ENCODE measurements at places on chromosomes 4 and X. TPM values are rescaled to one million over a fixed set of nuclear protein-coding genes. Genes with fewer than 3 reads are reported as not detected.
A peak's percentile ranks its signal among the peaks of the same experiment; 100 is the strongest.

Gene BTC
- total RNA-seq = not detected

Gene TBL1X
- total RNA-seq = 5.3 TPM

Gene ASB11
- under 0.01 TPM for total RNA-seq

Gene DAPP1
- not detected for total RNA-seq

Gene ZFP42
- 0.13 TPM for total RNA-seq

Gene TMPRSS11A
- not detected for total RNA-seq

DNA sequence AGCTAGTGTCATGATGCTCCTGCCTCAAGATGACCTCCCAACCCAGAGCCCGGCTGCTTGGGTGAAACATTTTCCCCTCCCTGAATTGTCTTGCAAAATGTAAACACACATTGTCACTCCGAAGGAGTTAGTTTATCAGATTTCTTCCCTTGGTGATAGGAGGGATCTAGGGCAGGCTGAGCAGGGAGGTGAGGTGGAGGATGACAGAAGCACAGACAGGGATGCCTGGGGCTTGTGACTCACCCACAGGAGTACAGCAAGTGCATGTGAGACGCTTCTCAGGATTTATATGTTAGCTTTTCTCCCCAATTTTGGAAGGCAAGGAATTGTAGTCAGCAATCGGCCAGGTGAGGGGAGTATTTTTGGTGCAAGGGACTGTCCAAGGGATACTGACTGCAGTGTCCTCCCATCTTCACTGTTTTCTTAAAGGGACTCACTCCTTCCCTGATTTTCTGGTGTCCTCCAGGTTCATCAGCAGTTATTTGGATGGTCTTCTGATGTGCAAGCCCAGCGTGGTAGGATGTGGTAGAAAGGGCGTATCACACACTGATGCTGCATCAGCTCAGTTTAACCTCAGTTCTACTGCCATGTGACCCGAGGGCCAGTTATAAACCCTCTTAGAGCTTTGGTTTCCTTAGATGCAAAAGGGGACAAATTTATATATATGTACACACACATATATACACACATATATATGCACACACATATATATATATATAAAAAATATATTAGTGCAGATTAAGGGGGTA lies 46.2 kb upstream of the IGFBP7 start:
- DNase-seq = no peak

- DNase-seq = peak; percentile 4
Measured at GRCh38 chrX:39149761-39150160, 348.5 kb downstream of the MID1IP1 start.

DNA sequence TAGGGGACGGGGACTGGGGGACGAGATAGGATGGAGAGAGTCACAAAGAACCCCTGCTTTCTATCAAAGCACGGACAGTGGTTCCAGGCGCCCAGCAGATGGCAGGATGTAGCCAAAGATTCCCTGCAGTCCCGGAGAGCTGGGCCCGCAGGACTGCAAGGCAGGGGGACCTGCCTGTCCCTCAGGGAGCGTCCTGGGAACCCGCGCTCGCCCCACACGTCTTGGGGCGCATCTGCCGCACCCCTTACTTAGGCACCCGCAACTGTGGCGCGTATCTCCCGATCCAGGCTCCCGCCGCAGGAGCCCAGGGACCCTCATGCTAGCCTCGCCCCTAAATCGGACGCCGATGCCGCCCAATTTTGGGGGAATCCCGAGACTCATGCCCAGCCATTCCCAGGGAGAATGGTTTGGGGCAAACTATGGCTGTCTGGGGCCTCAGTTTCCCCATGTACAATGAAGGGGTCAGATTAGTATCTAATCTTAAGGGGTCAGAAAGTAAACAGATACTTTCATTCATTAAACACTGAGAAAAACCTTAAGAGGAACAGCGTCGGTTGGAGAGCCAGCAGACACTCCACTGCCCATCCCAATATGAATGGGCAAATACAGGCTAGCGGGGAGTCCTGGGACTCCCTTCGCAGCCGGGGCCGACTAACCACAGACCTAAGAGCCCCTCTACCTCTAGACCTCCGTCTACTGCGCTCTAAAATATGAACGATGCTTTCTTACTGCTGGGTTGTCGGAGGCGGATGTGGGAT lies 581 bp upstream of the STK32B start:
- peak; percentile 90 for DNase-seq

- no peak for DNase-seq
Measured at GRCh38 chr4:174111422-174111821, 172.0 kb downstream of the FBXO8 start.

GRCh38 chr4:132955146-132955545 lies 193.9 kb upstream of the PCDH10 start:
- DNase-seq = no peak

- no peak for DNase-seq
Measured at GRCh38 chr4:99413140-99413539, 22.0 kb downstream of the ADH7 start.

GRCh38 chr4:2799971-2800690 lies 7.2 kb downstream of the SH3BP2 start:
- no peak for DNase-seq

DNA sequence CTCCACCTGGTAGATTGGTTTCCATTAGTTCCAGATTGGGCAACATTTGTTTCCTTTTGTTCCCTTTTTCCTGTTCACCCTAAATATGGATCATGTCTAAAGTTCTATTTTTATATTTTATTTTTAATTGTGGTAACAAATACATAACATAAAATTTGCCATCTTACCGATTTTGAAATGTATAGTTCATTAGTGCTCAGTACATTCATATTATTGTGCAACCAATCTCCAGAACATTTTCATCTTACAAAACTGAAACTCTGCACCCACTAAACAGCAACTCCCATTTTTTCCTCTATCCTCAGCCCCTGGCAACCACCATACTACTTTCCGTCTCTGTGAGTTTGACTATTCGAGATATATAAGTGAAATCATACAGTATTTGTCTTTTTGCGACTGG lies 14.2 kb upstream of the RPS6KA3 start:
- DNase-seq = no peak

DNA sequence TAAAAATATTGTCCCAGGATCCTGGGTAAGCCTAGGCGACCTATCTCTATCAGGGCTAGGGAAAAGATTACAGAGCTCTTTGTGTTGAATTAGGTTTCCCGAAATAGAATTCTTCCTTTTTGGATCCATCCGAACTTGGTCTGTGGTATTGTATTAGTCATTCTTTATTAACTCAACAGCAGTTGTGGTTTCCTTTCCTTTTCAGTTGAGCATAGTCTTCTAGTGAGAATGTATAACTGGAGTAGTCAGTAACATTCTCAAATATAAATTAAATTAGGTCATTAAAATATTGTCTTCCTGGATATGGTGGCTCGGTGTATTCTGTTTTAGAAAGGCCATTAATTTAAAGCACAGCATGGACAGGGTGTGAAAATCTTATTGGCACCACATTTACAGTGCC lies 520.4 kb downstream of the NLGN4X start:
- DNase-seq = no peak

- DNase-seq = no peak
Measured at GRCh38 chr4:37719021-37719420, 32.8 kb upstream of the RELL1 start.

GRCh38 chrX:71198066-71198465 lies 25.0 kb upstream of the GJB1 start:
- no peak for DNase-seq

GRCh38 chr4:111283066-111283677 lies 660.3 kb upstream of the PITX2 start:
- DNase-seq = peak; percentile 49

GRCh38 chrX:85052205-85052604 lies 48.5 kb downstream of the APOOL start:
- DNase-seq = no peak

DNA sequence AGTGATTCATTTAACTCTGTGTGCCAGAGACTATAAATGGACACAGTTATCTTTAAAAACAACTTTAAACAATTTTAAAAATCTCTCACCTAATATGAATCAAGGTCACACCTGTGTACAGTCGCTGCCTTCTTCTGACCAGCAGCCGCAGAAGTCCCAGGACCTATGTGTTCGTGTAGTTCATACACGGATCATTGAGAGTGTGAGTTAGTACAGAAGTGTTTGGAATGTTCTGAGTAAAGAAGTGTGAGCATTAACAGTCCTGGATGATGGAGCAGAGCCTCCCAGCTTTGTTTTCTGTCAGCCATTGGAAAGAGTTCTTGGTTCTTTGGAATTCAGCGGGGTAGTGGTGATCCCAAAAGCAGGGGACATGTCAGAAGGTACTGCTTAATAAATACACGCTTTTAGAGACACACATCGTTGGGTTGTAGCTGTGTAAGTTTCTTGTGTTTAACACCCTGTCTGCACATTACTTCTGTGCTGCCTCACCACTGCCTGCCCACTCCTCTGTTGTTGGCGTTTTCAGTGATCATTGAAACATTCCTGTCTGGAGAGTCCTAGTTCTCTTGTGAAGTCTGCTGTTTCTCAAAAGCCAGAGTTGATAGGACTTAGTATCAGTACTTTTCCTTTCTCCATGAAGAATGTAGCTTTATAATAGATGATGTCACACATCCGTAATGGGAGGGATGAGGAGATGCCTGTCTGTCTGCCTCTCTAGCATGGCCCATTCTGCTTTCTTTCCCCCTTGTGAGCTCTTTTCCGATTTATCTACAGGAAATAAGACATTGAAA lies 90.6 kb downstream of the PTTG2 start:
- peak; percentile 65 for DNase-seq

GRCh38 chr4:158169506-158169905 lies 3.3 kb downstream of the GASK1B start:
- no peak for DNase-seq

Data from dermis microvascular lymphatic vessel endothelial cell (primary cell).